T-helper 17 cell (primary cell): ENCODE measurements at places on chromosomes 7 and 10. TPM values are rescaled to one million over a fixed set of nuclear protein-coding genes. Genes with fewer than 3 reads are reported as not detected.

DNA sequence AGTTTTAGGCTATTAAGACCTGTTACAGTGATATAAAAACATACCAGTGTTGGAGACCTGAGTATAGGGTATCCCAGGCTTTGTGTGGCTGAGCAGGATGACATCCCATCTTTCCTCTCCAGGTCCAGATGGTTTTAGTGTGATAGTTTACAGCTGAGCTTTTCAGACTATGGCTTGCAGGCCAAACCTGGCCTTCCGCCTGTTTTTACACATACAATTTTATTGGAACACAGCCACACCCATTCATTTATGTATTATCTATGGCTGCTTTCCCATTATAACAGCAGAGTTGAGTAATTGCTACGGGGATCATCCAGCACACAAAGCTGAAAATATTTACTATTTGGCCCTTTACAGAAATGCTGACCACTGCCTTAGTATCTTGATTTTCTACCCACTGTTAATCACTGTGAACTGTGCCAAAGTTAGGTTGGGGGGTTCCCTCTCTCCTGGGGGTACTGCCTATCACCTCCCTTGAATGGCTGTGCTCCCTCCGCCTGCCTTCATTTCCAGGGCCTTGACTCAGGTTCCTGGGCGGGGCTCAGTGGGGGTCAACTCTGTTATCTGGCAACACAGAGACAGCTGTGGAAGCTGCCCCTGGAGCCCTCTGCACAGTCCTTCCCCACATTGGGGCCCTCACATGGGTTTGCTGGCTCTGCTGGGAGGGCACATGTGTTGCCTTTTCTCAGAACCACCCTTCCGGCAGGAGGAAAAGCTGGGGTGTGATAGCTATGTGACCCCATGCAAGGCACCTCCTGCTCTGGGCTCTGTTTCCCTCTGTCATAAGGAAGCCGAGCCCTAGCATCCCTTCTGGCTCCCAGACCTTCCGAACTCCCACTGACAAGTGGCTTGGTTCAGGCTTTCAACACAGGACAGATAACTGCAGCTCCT lies 40.3 kb upstream of the SH2D4B start:
- DNase-seq: no peak

GRCh38 chr7:129298268-129298893 lies 73.6 kb downstream of the AHCYL2 start:
- DNase-seq: no peak

- no peak for DNase-seq
Measured at GRCh38 chr7:155466814-155467733, 9.1 kb downstream of the EN2 start.

DNA sequence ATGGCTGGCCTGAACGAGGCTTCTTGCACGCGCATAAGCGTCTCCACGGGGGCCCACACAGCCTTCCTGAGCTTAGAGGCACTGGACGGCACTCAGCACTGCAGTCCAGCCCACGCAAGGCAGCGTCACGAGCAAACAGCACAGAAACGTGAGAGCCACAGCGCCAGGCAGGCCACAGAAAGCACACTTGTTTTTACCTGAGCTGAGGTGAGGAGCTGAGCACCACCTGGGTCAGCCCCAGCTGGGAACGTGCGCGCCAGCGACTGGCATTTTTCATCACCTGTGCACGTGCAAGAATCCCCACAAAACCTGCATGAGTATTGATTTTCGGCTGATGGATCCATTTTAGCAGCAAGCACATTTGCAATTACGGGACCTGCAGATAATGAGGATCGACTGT lies 26.7 kb downstream of the IQCE start:
- no peak for DNase-seq

The RNLS gene
- 4.6 TPM for total RNA-seq

The VAX1 gene
- not detected for total RNA-seq

DNA sequence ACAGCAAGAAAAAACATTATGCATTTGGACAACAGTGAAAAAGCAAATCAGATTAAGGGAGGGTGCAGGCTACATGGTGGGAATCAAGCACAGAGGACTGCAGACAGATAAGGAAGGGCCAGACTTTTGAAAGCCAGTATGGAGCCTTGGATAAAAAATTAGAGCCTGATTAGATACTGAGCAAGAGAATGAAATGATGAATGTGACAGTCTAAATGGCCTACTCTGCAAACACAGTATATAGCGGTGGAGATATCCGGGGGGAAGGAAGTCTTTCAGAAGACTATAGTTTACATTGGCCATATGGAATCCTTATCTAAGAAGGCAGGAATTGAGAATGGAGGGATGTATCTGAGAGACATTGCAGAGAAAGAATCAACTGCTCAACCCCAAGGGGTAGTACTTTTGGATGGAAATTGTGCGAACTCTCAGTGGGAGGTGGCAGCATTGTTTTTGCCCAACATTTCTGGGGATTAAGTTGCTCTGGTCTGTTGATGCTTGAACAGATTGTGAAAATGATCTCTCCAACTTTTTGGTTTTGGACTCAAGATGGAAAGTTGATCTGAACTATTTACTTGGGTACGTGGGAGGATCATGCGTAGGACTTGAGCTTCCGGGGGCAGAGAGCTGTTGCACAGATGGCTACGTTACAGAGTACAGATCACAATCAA lies 39.4 kb upstream of the CHCHD3 start:
- no peak for DNase-seq

DNA sequence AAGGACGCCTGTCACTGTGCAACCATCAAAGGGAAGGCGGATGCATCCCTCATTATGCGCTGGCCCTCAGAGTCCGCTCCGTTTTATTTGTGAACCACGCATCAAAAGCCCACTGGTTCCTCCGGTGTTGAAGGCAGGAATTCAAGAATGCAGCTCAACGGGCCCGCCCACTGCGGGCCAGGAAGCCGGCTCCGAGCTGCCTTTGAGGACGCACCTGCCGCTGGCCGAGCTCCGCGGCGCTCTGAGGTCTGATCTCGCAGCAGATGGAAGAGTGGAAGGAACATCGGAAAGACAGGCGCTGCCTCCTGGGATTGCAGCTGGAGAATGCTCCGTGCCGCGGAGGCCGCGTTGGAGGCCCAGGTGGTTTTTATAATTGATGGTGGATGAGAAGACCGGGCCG lies 56.9 kb upstream of the ADGRA1 start:
- DNase-seq: no peak
